ENCODE measurements at places on chromosomes 2 and 18. TPM values are rescaled to one million over a fixed set of nuclear protein-coding genes. Genes with fewer than 3 reads are reported as not detected.

Gene TET3
- 11.8 TPM for total RNA-seq

GRCh38 chr2:197261808-197262226 is 48.8 kb downstream of the ANKRD44 start:
- no peak for DNase-seq

DNA sequence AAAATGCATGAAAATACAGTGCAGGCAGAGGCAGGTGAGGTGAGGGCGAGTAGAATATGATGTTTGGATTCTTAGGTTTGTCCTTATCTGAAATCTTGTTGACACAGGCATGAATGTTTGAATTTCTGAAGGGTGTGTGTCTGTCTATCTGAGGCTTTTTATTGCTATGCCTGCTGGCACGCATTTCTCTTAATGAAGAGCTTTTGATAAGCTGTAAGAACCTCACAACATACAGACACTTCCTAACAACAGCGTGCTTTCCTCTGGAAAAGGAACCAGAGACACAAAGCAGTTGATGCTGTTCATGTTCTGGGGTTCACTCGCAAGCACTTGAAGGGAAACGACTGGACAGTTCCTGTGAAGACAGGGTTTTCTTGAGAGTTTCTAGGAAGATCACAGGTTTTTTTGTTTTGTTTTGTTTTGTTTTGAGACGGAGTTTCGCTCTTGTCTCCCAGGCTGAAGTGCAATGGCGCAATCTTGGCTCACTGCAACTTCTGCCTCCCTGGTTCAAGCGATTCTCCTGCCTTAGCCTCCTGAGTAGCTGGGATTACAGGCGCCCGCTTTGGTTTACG is 33.3 kb upstream of the CABLES1 start:
- DNase-seq: no peak

DNA sequence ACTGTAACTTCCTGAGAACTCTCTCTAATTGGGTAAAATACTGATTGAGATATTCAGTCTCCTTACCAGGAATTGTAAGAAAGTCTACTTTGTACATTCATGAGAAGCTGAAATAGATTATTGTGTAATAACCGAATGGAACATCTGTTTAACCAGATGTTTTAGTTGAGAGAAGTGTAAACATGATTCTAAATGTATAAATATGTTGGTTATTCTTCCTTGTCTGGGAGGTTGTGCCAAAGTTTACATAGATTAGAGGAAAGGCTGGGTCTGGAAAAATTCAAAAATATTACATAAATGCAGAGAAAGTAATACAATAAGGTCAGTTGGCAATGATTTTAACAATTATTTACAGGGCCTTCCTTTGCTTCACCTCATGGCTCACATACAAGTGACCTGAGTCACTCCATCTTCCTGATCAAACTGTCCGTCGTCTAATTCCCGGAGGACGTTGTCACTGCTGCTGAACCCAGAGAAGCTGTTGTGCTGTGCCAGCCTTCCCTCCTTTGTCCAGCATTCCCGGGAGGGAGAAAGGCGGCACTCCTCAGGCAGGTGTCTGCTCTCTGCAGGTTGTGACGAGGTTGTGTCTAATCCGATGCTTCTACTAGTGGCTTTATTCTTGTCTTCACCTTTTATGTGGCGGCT is 55.9 kb downstream of the MOB4 start:
- no peak for DNase-seq

GRCh38 chr2:126963390-126963789 is 64.7 kb downstream of the TEX51 start:
- no peak for DNase-seq

Gene IL1F10
- total RNA-seq: not detected

- no peak for DNase-seq
Measured at GRCh38 chr2:237235383-237236095, 149.8 kb downstream of the COPS8 start.

DNA sequence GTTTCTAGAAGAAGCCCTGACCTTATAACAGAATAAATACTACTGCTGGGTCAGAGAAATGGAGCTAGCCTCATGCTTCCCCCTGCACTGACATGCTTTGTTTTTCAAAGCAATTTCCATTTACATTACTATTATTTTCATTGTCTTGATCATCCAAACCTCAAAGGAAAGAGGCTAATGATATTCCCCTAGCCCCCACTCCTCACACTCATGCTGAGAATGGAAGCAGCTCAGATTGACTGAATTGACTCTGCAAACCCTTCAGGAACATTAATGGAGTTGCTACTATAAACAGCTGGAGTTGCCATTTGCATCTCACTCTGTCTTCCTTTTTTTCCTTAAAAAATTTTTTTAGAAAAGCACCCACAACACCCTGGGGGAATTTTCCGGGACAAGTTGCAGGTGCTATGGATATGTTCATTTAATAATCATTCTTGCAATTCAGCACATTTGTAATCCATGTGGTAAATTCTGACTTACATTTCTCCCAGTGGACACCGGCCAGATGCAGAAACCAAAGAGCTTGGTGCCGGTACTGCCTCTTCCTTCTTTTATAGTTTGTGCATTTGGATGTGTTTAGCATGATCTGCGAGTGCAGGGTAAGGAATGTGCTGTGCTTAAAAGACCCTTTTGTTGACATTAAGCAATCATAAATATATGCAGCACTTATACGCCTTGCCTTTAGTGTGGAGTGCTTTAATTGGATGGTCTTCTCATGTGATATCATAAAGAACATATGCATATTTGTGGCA is 103.3 kb upstream of the OSR1 start:
- no peak for DNase-seq

DNA sequence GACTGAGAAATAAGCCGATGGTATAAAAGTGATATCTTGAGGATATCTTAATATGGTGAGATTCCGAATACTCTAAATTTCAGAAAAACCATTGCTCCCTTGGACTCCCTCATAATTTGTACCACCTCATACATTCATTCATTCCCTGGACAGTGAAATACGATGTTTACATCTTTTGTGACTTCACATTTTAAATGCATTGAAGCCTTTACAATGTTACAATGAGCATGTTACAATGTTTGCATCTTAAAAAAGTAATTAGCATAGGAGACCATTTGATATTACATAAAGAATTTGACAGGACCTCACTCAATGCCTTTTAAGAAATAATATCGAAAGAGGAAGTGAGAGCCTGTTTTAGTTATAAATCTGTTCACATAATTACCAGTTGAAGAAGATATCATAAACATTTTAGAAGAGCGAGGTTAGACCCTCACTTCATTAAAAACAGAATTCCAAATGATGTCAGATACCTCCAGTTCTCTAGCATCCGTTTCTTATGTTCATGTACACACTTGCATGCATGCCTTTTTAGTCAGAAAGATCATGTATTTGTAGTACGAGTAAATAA is 372.0 kb downstream of the ARHGAP15 start:
- no peak for DNase-seq

Gene DTNA
- 49.4 TPM for total RNA-seq

GRCh38 chr2:105194022-105194675 is 47.4 kb upstream of the GPR45 start:
- no peak for DNase-seq

DNA sequence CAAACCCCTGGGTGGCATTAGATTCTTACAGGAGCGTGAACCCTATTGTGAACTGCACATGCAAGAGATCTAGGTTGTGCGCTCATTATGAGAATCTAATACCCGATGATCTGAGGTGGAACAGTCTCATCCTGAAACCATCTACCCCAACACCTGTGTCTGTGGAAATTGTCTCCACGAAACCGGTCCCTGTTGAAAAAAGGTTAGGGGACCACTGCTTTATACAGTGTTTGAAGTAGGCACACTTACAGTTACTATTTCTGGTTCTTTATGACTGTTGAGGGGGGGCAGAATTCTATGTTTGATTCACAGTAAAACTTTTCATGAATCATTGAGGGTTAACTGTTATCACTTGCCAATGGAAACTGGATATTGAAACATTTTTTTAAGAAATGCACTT is 72.0 kb downstream of the RIF1 start:
- DNase-seq: no peak

Gene DSG3
- total RNA-seq: not detected

DNA sequence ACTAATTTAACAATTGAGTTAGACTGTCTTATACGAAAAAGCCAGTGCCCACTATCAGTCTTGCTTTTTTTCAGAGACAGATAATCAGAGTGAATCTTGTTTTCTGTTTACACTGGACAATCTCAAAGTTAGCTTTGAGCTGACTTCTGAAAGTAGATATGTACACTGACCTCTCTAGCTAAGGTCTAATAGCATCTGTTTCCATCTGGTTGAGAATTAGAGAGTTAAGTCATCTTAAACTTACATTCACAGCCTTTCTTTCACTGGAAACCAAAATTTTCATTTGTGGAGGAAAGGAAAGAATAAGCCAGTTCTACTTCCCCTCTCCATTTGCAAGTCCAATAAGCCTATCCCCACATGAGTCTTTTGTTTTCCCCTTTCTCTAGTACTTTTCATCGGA is 89.3 kb downstream of the VRK2 start:
- no peak for DNase-seq

Gene FOXI3
- not detected for total RNA-seq

- no peak for DNase-seq
Measured at GRCh38 chr2:50575232-50575631, 456.7 kb downstream of the NRXN1 start.

- DNase-seq: no peak
Measured at GRCh38 chr2:2456721-2457120, 125.6 kb upstream of the MYT1L start.

Gene GPR55
- 0.19 TPM for total RNA-seq

- DNase-seq: no peak
Measured at GRCh38 chr2:6757215-6757614, 108.5 kb downstream of the CMPK2 start.

Gene CNNM3
- 8.4 TPM for total RNA-seq

DNA sequence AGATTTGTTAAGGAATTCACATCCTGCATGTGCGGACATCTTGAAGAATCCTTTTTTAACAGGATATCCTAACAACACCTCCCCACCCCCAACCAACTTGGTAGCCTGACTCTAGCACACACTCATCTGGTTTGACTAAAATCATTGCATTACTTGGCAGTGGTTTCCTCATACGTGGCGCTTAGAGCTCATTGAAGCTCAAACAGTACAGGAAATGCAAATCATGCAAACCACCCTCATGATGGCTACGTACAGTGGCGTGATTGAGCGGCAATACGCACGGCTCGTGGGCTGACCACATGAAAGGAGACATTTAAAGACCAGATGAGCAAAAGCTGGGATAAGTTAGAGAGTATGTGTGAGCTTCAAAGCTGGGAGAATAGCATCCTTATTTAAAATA is 336.2 kb downstream of the ZEB2 start:
- no peak for DNase-seq

Gene ORMDL1
- 114 TPM for total RNA-seq

GRCh38 chr18:31490387-31490786 is 7.6 kb upstream of the DSG2 start:
- DNase-seq: no peak

DNA sequence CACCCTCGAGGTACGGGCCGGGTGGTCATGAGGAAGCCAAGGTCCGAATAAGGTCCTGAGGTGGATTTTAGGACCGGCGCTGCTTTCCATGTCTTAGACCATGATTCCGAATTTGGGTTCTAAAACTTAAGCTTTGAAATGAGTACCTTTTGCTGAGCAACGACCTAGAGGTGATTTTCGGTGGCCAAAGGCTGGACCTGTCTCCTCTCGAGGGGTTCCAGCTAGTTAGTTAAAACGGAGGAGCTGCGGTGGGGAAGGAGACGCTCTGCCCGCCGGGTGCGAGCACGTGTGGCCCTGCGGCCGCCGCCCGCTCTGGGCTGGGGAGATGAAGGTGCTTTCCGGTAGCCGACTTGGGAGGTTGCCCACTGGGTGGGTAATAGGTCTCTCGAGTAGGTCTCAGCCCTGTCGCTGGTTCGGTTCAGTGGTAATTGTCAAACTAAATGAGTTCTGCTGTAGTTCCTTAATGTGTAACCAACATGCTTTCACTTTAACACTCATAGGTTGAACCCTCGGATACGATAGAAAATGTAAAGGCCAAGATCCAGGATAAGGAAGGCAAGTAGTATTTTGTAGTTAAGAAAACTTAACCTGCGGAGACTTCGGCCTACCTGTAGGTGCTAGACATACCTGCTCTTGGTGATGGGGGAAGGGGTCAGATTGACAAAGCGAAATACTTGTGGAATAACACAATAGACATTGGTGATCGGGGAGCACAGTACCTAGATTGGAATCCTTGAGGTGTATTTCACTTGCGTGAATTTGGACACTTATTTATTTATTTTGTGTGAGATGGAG is 572 bp downstream of the RPS27A start:
- DNase-seq: no peak

All from omental fat pad (tissue), 4 donors.